ENCODE measurements at places on chromosomes 5 and 9.

- DNase-seq, result no peak
Observed at GRCh38 chr5:22908129-22908528, 55.0 kb upstream of the CDH12 start.

DNA sequence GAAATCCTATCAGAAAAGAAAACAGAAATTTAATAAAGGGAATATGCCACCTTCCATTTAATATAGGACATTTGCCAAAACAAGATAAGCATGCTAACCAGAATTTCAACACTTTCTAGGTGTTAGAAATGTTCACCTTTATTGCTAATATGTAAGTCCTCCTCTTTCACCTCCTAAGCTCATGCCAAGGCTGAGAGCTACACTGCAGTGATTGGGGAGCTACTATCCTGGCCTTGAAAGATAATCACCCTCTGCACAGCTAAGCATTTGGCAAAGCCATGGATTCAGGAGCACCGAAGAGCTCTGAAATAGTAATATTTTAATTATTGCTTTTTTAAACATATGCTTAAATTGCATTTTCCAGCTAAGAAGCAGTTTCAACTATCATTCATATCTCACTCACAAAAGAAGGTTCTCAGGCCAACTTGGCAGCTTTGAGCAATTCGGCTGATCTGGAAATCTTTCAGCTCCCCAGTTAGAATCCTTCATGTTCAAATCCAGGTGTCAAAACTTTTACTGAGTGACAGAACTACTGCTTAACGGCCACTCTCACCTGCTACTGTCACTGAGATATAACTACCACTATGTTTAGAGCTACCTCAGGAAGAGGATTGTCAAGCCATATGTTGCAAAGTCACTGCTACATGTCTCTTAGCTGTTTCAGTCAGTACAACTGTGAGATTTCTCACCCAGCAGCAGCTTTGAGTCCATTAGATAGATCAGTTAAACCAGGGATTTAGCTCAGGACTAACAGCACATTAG lies 302.0 kb downstream of the NFIB start:
- DNase-seq, result no peak

- DNase-seq, result no peak
Observed at GRCh38 chr5:55143624-55144023, 16.3 kb upstream of the GPX8 start.

DNA sequence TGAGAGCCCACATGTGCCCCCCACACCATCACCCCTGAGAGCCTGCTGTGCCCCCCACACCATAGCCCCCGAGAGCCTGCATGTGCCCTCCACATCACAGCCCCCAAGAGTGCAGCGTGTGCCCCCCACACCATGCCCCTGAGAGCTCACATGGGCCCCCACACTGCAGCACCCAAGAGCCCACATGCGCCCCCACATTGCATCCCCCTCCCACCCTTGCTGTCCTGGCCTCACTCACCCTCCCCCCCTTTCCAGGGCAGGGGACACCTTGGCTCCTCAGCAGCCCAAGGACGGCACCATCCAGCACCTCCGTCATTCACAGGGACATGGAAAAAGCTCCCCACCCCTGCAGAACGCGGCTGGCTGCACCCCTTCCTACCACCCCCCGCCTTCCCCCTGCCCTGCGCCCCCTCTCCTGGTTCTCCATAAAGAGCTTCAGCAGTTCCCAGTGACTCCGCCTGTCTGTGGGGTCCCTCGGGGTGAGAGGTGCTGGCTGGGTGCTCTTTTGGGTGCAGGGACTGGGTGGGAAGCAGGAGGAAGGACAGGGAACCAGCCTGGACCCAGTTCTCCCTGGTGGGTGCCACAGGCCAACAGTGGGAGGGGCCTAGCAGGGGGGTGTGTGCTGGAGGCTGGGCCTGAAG lies 5.0 kb downstream of the LCN1 start:
- no peak for DNase-seq

- DNase-seq, result peak; percentile 71
Observed at GRCh38 chr9:126914458-126915280, at the start of gene RALGPS1. RALGPS1 (plus strand) TSS chr9:126914782; CDS start chr9:126962290, 47,508 bp downstream.

DNA sequence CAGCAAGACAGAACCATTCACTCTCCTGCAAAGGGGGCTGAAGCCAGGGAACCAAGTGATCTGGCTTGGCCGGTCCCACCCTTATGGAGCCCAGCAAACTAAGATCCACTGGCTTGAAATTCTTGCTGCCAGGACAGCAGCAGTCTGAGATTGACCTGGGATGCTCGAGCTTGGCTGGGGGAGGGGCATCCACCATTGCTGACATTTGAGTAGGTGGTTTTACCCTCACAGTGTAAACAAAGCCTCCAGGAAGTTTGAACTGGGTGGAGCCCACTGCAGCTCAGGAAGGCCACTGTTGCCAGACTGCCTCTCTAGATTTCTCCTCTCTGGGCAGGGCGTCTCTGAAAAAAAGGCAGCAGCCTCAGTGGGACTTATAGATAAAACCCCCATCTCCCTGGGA lies 60.5 kb downstream of the TNFSF8 start:
- DNase-seq, result no peak

DNA sequence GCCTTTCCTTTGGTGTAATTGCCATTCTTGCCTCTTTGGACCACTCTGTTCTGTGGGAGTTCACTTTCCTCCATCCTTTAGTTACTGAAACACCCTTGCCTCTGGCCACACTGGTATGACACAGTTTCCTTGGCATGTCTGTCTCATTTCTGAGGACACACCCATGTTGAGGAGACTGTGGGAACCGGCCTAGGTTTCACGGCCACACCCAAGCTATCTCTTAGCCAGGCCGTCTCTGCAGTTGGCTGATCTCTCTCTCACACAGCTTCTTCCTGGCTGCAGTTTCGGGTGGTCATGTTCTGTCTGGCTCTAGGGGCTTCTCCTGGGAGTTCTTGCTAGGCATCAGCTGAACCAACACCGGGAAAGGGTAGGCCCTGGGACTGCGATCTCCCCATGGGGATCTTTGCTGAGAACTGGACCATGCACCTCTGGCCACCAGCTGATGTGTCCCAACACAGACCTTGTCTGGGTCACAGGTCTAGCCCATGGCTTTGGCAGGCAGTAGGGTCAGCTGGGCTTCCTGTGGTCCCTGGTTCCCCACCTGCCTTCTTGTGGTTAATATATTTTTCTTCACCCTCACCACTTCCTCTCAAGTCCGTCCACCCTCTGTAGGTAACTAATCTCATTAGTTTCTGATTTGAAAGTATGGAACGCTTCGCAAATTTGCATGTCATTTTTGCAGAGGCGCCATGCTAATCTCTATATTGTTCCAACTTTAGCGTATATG lies 24.9 kb downstream of the ARHGEF37 start:
- DNase-seq, result no peak

DNA sequence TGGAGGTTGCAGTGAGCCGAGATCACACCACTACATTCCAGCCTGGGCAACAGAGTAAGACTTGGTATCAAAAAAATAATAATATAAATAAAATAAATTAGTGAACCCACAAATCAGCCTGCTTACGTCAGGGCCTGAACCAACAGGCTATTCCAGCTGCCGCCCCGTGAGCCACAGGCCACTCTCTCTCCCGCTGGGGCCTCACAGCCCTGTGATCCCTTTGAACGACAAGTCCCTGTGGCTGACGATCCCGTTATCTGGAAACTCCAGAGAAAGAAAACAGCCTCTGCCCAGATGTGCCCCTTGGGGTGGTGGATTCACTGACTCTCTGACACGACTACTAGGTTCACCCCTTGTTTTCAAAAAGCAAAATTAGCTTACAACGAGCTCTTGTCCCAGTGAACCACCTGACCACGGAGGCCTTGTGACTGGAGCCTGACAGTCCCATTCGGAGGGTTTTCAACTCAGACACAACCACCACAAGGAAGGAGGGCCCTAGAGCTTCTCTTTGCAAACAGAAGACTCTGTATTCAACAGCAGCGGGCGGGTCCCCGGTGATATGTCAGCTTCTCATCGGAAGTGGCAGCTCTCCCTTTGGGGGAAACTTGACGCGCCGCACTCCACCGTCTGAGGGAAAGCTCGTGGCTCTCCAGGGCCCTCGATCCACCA lies 4.4 kb upstream of the DIPK1B start:
- DNase-seq, result no peak

DNA sequence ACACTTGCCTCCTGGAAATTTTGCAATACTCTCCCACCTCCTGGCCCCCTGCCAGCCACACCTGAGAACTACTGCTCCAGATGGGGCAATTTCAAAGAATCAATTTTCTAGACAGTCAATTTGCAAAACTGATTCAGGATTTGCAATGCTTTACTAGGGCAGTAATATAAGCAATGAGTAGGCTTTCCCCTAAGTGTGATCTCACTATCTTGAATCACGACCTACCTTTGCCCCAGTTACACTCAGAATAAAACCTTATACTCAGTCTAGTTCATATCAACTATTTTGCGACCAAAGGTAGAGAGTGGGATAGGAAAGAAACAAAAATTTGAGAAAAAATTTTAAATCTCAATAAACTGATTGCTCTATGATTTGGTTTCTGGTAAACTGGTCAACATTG lies 54.4 kb downstream of the DROSHA start:
- no peak for DNase-seq

GRCh38 chr5:40904205-40904993 lies 4.9 kb upstream of the C7 start:
- DNase-seq, result no peak

- DNase-seq, result no peak
Observed at GRCh38 chr5:131496400-131496713, 138.7 kb downstream of the RAPGEF6 start.

DNA sequence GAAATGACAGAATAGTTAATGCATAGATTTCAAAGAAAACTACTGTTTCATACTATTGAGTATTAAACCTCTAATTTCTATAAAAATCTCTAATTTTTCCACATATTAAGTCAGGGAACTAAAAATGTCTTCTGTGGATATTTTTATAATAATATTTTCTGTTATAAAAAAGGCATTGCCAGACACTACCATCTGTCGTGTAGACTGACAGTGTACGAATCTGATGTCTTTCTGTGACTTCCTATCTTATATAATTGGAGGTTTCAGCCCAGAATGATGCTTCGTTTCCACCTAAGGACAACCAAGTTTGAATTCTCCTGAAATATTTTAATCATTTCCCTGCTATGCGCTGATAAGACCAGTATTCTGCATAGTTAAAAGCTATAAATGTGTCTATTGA lies 456.6 kb upstream of the ARRDC3 start:
- DNase-seq, result no peak
